ENCODE measurements at places on chromosomes 2 and 18.

GRCh38 chr2:28415010-28415409 lies 22.4 kb downstream of the FOSL2 start:
- DNase-seq: no peak

GRCh38 chr2:95349568-95350322 lies 52.6 kb downstream of the KCNIP3 start:
- DNase-seq: no peak

- no peak for DNase-seq
These were observed 159.9 kb upstream of the TMEFF2 start for GRCh38 chr2:192354512-192355244.

- DNase-seq: no peak
These were observed 9.3 kb downstream of the MAPRE3 start for GRCh38 chr2:26979741-26980140.

DNA sequence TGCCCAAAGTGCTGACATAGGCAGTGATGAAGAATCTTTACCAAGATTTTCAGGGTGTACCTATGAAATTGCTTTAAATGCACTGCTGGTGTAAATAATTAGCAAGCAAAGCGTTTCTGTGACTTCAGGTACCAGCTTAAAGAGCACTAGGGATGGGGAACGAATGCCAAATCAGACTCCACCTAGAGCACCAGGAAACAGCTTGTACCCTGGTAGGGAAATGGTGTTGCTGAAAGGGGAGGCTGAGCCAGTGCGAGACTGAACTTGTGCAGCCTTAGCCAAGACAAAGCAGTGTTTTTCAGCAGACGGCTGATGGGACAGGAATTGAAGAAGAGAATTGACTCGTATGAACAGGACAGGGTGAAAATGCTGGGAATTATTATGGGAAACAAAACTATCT lies 65.6 kb downstream of the TWSG1 start:
- no peak for DNase-seq

DNA sequence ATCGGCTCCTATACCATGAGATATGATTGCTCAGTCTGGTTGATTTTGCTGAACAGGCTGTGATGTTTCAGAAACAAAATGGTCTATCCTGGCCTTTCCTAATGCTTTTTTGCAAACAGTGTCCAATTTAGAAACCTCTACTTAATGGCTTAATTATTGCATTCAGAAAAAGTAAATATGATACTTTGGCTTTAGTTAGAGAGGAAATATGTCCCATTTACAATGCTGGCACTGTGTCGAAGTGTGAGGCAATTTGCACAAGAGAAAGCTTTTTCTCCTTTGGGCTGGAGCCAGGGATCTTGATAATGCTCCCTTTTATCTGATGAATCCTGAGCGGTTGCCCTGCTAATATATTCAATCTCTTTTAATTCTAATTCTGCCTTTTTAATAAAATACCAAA lies 418.9 kb downstream of the EPHA4 start:
- DNase-seq: peak; percentile 91

- DNase-seq: no peak
These were observed 470.7 kb downstream of the LPIN1 start for GRCh38 chr2:12217175-12217574.

DNA sequence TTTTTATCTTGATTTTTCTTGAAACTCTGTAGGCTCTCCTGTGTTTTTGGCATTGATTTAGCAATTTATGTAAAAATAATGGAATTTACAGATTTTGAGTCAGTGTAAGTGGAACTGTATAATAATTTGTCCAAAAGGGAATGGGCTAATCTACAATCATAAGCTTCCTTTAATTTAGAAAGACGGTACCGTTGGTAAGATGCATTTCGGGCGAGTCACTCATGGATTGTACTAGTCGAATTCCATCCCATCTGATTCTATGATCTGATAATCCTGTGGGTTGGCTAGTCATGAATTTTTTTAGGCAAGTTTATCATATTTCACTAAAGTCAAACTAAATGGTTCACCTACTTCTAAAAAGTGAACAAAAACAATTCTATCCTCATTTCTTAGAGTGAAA lies 133.4 kb downstream of the ZNF407 start:
- DNase-seq: no peak

DNA sequence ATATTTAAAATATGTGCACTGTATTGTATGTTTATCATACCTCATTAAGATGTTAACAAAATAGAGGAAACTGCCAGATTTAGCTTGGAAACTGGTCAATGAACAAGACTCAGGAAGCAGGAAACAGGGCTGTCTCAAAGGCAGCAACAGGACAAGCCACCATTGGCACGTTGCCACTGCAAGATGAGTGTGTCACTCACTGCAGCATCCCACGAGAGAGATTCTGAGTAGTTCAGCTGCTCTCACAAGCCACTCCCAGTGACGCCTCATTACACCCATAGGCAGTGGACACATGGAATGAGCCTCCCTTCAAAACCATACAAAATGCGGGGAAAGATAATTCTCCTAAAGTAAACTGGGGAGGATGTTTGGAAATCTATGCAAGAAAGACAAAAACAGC lies 181.9 kb upstream of the DLGAP1 start:
- DNase-seq: no peak

GRCh38 chr2:3667151-3667631 lies 9.2 kb downstream of the ALLC start:
- no peak for DNase-seq

- DNase-seq: no peak
These were observed 56.1 kb upstream of the NAB1 start for GRCh38 chr2:190592831-190593230.

GRCh38 chr18:841647-842370 lies 29.8 kb upstream of the YES1 start:
- no peak for DNase-seq

GRCh38 chr18:21949326-21950015 lies 208.9 kb downstream of the MIB1 start:
- DNase-seq: no peak

- DNase-seq: no peak
These were observed 54.0 kb upstream of the STRN start for GRCh38 chr2:37020212-37020886.

GRCh38 chr2:8980096-8980495 lies 23.4 kb downstream of the MBOAT2 start:
- no peak for DNase-seq

DNA sequence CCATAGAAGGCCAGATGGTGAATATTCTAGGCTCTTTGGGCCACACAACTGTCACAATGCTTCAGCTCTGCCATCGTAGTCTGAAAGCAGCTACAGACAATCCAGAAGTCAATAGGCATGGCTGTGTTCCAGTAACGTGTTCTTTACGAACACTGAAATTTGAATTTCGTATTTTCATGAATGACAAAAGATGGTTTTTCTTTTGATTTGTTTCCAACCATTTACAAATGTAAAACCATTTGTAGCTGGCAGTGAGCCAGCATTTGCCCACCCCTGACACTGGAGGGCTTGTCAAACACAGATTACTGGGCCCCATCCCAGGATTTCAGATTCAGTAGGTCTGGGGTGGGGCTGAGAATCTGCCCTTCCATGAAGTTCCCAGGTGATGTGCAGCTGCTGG lies 83.0 kb upstream of the ATG16L1 start:
- DNase-seq: no peak

GRCh38 chr2:8132351-8132831 lies 549.5 kb upstream of the ID2 start:
- DNase-seq: peak; percentile 67

DNA sequence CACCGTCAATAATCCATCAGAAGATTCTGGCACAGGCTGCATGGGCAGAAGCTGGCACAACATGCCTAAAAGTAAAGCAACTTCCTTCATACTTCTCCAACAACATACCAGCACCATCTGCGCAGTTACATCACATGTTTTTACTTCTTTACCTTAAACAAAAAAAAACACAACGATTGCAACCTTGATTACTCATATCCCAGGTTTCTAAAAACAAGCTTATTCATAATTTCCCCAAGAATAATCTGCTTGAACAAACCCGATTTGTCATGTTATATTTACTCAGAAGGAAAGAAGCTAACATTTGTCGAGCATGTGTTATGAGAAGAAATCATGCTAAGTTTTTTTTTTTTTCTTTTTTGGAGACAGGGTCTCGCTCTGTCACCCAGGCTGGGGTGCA lies 54.7 kb downstream of the THADA start:
- no peak for DNase-seq

GRCh38 chr18:35157181-35157580 lies 83.7 kb upstream of the ZNF397 start:
- no peak for DNase-seq

DNA sequence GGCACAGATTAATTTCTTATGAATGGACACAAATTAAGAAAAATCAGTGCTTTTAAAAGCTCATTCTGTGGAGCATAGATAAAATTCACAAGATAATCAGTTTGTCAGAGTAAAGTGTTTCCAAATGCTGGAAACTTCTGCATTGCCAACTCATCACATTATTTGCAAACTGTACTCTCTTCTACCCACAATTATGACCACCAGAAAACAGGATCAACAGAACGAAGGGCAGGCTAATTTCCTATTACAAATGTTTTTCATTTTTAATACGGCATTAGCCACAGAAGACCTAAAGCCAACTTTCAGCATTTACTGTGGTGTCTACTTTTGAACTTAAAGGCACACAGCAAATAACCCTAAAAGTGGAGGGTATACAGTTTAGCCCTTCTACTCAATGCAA lies 6.0 kb downstream of the IRS1 start:
- no peak for DNase-seq

DNA sequence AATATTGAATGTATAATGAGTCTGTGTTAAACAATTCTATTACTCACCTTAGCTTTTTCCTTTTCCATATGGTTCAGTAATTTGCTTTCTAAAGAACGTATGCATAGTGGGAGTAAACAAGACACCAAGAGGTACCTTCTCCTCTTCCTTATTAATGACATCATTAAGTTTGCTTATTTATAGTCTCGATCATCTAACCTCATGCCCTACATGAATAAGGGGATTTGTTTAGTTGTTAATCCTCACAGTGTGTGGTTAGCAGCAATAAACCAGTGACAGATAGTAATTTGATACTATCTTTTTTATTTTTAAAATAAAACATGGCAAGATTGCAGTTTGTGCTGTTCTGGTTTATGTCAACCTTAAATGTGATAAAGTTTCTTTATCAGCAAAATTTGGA lies 69.7 kb downstream of the COBLL1 start:
- no peak for DNase-seq

- no peak for DNase-seq
These were observed 164.8 kb downstream of the RIT2 start for GRCh38 chr18:42950732-42951131.

- no peak for DNase-seq
These were observed 29.2 kb downstream of the AGAP1 start for GRCh38 chr2:235523021-235523420.

- DNase-seq: no peak
These were observed 50.7 kb downstream of the STRN start for GRCh38 chr2:36915627-36916026.

DNA sequence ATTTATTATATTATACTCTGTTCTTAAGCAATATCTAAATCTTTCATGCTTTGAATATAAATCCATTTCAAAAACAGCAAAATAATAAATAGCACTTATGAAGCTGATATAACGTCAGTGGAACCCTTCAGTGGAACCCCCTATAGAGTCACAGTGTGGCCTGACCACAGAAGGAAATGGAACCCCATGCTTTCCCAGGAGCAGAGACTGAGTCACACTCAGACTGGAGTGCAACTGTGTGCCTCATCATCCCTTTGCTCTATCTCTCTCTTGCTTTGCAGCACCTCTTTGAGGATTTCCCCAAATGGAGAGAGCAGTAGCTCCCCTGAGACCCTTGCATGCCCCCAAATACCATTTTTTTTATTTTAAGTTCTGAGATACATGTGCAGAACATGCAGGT lies 13.1 kb downstream of the NXPH2 start:
- DNase-seq: no peak

- DNase-seq: no peak
These were observed 44.1 kb downstream of the MREG start for GRCh38 chr2:215969131-215969841.

DNA sequence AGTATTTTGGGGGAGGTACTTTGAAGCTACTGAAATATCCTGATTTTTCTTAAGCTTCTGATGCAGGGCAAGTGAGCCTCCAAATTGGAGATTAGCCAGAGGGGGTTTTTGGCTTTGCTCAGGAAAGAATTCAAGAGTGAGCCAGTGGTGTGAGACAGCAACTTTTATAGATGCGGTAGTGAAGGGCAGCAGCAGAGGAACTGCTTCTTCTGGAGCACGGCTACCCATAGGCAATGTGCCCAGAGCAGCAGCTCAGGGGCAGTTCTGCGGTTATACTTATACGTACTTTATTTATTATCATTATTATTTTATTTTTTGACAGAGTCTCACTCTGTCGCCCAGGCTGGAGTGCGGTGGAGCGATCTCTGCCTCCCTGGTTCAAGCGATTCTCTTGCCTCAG lies 19.8 kb upstream of the NT5DC4 start:
- peak; percentile 45 for DNase-seq

DNA sequence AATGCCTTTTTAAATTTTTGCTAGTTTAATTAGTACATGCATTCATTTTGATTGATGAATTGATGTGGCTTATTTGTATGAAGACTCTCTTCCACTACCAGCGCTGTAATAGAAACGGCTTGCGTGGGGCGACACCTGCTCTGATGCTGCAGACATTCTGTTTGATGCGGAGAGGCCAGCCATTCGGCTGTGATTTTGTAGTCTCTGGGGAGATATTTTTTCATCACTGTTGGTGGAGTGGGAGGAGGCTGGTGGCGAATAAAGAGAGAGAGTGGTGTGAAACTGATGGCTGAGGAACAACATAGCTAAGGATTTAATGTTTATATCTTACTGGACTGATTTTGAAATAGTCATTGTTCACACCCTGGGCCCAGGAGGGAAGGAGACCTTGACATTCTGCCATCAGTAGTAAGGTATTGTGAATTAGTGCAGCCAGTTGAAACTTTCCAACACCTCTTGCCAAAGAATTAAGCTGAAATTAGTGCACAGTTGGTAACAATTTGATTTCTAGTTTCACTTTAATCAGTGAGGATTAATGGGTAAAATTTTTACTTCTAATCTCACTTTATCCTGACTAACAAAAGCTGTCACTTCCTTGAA lies 224.1 kb downstream of the MTX2 start:
- peak; percentile 81 for DNase-seq

DNA sequence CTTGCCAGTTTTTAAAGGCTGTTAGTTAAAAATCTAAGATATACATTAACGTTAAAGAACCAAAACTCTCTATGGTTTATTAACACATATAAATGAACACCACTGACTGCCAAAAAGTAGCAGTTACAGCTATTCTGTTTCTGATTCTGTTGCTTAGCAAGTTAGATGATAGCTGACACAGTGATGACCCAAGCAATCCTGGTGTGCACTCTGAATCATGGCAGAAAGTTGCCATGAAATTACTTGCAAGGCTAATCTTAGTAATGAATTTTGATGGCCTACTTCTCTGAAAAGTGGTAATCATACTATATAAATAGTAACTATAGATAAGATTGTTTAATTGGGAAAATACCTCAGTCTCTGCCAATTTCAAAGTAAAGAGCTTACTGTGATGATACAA lies 57.7 kb downstream of the ROCK2 start:
- no peak for DNase-seq

DNA sequence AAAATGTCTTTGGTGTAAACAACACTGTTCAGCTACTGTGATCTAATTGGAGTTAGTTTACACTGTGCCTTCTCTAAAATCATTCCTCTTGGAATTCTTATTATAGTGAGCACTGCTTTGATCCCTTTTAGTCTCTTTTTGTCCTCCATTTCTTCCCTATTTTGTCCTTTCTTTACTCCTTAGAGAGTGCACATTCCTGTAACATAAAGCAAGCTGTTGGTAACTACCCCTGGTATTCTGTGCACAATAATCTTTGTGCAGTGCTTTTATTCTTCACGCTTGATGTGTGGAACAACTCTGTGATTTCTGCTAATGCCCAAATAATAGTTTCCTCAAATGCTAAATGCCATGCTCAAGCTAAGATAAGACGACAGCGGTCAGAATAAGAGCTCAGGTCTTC lies 401.5 kb downstream of the DPP10 start:
- DNase-seq: peak; percentile 17

GRCh38 chr2:234851451-234851850 lies 100.4 kb upstream of the SH3BP4 start:
- DNase-seq: no peak

All from spinal cord (tissue), 10 donors.